Sigmoid colon (tissue), 7 donors: ENCODE measurements at places on chromosomes 12 and 14. TPM values are rescaled to one million over a fixed set of nuclear protein-coding genes. Genes with fewer than 3 reads are reported as not detected.

DNA sequence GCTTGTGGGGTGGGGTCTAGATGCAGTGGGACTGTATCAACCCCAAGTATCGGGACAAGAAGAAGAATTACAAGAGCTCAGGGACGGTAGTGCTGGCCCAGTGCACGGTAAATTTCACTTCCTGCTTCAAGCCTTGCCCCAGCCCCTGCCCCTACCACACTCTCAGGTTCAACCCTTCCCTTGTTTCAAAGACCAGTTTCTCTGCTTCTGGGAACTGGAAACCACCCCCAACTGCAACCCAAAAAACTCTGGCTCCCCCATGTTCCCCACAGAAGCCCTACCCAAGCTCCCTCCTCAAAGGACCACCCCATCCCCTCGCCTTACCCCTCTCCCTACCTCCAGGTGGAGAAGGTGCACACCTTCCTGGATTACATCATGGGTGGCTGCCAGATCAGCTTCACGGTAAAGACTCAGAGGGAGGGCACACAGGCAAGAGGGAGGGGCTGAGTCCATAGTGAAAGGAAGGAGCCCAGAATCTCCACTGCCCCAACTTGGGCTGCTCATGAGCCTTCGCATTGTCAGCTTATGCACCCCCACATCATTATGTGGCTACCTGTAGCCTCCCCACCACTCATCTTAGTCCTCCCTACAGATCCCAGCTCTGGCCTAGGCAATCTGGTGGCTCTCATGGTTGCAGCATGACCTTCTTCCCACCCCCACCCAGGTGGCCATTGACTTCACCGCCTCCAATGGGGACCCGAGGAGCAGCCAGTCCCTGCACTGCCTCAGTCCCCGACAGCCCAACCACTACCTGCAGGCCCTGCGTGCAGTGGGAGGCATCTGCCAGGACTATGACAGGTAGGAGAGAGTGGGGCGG is 4.3 kb downstream of the CPNE6 start:
- H3K27ac ChIP-seq, result no peak overlapping the region
- H3K27me3 ChIP-seq, result peaks cover 16% of the 10 kb centered on the region
- H3K36me3 ChIP-seq, result no peaks in the 10 kb centered on the region
- no peak overlapping the region for H3K4me3 ChIP-seq

GRCh38 chr12:69027411-69027881 is 94.5 kb upstream of the CPM start:
- no peak overlapping the region for H3K27ac ChIP-seq
- no peaks in the 10 kb centered on the region for H3K27me3 ChIP-seq
- no peak overlapping the region for H3K4me3 ChIP-seq

GRCh38 chr14:82075566-82075965 is 541.9 kb upstream of the SEL1L start:
- no peak overlapping the region for H3K27ac ChIP-seq
- no peak for DNase-seq
- no peak overlapping the region for H3K4me3 ChIP-seq
- no peaks in the 10 kb centered on the region for H3K27me3 ChIP-seq
- no peaks in the 10 kb centered on the region for H3K4me1 ChIP-seq

DNA sequence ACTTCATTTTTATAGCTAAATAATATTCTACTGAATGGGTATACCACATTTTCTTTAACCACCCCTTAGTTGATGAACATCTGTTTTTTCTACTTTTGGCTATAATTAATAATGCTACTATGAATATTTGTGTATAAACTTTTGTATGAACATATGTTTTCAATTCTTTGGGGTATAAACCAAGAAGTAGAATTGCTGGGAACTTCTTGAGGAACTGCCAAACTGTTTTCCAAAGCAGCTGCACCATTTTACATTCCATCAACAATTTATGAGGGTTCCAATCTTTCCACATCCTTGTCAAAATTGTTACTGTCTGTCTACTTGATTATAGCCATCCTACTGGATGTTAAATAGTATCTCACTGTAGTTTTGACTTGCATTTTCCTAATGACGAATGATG is 221.8 kb downstream of the PRKD1 start:
- H3K4me1 ChIP-seq, result no peaks in the 10 kb centered on the region
- no peaks in the 10 kb centered on the region for H3K36me3 ChIP-seq
- H3K27me3 ChIP-seq, result no peaks in the 10 kb centered on the region
- no peak for DNase-seq
- no peak overlapping the region for H3K4me3 ChIP-seq
- no peak overlapping the region for H3K27ac ChIP-seq

GRCh38 chr12:66627988-66628317 is 50.9 kb downstream of the GRIP1 start:
- no peak overlapping the region for H3K27ac ChIP-seq
- H3K4me3 ChIP-seq, result no peak overlapping the region
- H3K27me3 ChIP-seq, result no peaks in the 10 kb centered on the region
- no peaks in the 10 kb centered on the region for H3K36me3 ChIP-seq
- DNase-seq, result no peak
- H3K4me1 ChIP-seq, result no peaks in the 10 kb centered on the region

GRCh38 chr14:100879782-100880181 is 23.7 kb downstream of the RTL1 start:
- no peak overlapping the region for H3K27ac ChIP-seq
- no peak overlapping the region for H3K4me3 ChIP-seq
- H3K27me3 ChIP-seq, result no peaks in the 10 kb centered on the region
- no peaks in the 10 kb centered on the region for H3K36me3 ChIP-seq

UBC gene
- 1,785 TPM for total RNA-seq

TTC8 gene
- total RNA-seq, result 22.1 TPM
